Kidney glomerular epithelial cell (primary cell): ENCODE measurements at places on chromosomes 5 and 9.

DNA sequence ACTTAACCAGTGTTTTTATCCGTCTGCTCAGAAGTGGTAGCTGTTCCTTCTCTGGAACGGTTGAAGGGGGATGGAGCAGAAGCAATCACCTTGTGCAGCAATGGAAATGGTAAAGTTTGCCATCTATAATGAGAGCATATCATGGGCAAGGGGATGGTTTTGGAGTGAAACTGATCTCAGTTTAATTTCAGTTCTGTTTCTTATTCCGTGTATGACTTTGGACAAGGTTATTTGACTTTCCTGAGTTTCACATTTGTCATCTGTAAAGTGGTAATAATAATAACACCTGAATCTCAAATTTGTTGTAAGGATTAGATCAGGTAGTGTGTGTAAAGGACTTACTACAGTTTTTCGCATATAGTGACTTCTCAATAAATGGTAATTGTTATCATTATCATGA, 106.1 kb downstream of the PCSK1 start:
- no peak for DNase-seq

DNA sequence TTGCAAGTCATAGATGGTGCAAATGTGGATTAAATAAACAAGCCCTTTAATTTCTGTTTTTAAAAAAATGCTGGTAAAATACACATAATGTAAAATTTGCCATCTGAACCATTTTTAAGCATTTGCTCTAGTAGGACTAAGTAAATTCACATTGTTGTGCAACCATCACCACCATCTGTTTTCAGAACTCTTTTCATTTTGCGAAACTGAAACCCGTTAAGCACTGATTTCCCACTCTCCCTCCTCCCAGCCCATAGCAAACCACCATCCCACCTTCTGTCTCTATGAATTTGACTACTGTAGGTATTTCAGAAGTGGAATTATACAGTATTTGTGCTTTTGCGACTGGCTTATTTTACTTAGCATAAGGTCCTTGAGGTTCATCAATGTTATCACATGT, 103.3 kb upstream of the CNTLN start:
- no peak for DNase-seq

- DNase-seq: no peak
These were observed 126.4 kb downstream of the LPAR1 start for GRCh38 chr9:110911659-110912418.

DNA sequence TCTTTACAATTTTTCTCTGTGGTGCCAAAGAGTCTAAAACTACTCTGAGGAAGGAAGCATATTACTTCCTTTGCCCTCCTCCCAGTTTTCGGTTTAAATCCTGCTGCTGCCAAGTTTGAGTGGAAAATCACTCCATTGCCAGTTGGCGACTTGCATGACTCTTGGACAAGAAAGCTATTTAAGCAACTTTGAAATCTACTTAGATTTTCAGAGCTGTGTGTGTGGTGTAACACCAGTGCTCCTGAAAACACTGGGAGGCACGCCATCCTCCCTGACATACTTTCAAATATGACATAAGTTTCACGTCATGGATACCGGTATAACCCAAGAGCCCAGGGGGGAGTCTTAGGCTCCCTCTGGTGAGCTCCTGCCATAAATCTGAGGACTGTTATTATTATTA, 83.5 kb upstream of the RIOK2 start:
- DNase-seq: no peak

DNA sequence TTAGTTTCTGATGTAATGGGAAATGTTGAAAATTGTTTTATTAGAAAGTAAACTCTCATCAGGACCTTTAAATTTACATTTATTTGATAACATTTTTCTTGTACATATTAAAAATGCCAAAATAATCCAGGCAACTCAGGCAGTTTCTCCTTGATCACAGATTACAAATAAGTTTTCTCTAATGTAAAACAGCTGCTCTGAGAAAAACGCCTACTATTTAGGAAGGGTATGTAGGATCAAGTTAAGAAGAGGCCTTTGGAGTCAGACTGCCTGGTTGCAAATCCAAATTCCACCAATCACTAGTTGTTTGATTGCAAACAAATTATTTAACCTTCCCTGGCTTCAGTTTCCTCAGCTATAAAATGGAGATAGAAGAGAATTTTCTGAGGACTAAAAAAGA, 610.8 kb downstream of the PDE4D start:
- no peak for DNase-seq

DNA sequence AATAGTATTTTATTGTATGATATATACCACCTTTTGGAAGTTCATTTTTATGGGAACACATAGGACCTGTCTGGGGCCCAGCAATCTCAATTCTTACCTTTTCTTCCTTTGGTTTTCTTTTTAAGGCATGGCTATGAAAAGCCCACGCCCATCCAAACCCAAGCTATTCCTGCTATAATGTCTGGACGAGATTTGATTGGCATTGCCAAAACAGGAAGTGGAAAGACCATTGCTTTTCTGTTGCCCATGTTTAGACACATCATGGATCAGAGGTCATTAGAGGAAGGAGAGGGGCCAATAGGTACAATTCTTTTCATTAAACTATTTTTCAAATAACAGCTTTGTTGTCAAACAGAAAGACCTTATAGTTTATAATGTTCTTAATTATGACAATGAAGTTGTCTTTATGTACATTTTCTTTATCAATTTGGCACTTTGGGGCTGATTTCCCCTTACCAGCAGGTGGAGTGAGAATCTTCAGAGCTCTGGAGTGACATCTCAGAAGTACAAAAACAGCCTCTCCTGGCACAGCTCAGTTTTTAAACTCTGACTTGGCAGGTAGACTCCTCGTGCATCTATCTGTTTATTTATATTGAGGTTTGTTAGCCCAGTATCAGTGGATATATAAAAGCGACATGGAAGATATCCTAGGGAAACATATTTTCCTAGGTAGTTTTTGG, 25.8 kb downstream of the DDX46 start:
- no peak for DNase-seq

DNA sequence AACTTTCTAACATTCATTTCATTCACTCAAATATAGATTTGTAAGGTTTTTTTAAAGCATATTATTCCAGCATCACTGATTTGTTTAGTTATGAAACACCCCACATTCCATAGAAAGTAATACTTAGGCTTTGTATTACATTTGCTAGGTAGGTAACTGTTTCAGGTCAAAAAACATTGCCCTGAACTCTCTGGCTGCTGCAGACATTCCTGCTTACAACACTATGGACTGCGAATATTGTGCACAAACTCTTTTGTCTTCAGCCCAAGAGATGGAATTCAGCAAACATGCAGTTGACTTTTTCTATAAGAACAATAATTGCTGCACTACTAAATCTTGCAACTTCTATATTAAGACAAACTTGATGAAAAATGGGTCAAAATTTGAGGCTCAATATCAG, 301.0 kb downstream of the ARL15 start:
- DNase-seq: no peak

DNA sequence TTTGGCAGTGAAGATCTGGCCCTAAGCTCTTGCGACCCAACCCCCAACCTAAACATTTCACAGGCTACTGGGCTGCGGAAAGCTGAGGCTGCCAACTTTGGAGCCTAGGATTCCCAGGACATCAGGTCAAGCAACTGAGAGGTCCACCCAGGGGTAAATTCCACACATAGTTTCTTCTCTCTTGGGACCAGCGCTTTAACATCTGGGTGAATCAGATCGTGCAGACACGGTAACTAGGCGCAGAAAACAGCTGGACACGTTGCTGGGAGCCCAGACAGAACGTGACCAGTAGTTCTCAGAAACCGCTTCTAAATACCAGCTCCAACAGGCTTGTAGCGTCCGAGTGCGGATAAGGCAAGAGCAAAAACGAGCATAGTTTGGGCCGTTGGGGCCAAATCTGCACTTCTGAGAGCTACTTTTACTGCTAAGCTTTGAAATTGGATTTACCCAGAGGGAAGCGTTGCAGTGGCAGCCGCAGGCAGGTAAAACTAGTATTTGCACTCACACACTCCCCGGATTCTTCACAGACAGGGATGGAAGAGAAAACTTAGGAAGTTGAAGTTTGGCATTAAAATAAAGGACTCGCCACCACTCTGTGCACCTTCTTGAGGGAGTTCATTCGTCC, 11.8 kb downstream of the ITGA1 start:
- DNase-seq: peak; percentile 87

DNA sequence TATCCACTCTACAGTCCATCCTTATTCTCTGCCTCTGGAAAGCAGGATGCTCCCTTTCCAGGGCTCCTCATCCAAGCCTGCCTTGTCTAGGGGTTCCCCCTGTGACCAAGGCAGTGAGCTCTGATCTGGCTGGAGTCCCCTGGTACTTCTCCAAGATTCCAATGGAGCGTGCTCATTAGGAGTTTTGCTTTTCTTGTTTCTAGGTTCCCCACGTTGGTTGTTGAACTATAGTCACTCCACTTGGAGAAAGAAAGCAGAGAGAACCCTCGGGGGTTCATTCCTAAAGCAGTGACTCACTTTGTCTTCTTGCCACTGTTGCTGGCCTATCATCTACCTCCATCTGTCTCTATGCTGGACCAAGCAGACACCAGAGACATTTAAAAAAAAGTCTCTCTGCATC, 192.6 kb downstream of the TLE4 start:
- peak; percentile 87 for DNase-seq

DNA sequence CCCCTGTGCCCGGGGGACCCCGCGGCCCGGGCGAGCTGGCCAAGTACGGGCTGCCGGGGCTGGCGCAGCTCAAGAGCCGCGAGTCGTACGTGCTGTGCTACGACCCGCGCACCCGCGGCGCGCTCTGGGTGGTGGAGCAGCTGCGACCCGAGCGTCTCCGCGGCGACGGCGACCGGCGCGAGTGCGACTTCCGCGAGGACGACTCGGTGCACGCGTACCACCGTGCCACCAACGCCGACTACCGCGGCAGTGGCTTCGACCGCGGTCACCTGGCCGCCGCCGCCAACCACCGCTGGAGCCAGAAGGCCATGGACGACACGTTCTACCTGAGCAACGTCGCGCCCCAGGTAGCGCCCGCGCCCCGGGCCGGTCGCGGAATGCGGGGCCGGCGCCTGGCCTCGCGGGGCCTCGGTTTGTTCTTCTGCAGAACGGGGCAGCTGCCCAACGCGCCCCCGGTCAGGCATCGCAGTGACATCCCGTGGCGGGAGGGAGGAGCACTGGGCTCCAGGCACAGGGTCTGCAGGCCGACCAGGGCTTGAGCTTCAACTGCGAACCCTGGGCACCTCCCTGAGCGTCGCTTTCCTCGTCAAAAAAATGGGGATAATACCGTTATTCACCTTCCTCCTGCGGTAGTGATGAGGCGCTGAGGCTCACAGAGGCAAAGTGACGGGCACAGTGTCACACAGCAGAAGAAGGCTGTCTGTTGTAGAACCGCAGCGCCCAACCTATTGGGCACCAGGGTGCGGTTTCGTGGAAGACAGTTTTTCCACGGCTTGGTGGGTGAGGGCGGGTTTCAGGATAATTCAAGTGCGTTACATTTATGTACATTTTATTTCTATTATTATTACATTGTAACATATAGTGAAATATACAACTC, 777 bp downstream of the ENDOG start:
- DNase-seq: no peak
